Small intestine (tissue), 16 donors: ENCODE measurements at places on chromosomes 1 and 21.

DNA sequence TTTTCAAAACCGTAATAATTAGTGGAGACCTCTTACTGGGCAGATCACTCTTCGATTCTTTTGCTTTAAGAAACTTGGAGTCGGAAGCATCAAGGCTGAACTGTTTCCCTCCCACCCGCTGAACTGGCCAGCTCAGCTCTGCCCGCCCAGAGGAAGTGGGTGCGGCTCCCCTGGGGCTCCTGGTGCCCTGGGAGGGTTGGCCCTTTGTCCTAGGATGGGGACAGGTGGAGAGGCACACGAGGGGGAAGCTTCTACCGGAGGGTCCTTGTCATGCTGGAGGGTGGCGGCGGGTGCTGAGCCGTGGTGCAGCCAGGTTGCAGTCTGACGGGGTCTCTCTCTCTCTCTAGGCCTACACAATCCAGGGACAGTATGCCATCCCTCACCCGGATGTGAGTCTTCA is 64.3 kb upstream of the COL6A1 start:
- no peaks in the 10 kb centered on the region for H3K4me1 ChIP-seq
- no peak for DNase-seq
- H3K27ac ChIP-seq = no peak overlapping the region
- no peaks in the 10 kb centered on the region for H3K36me3 ChIP-seq

DNA sequence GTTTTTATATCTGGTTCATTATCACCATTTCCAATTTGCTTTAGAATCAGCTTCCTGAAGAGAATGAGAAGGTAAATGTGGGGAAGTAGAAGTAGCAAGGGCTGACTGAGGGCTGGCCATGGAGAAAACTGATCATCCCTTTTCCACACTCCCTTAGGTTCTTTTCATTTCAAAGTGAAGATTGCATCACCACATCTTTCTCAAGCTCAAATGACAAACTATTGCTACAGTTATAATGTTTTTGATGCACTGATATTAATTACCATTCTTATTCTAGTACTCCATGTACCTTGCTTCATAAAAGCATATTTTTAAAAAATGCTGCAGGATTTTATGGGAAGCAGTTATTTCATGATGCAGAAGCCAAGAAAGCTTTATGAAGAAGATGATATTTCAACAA is 7.9 kb upstream of the AK5 start:
- H3K27ac ChIP-seq = no peak overlapping the region
- DNase-seq = no peak
- H3K4me1 ChIP-seq = no peaks in the 10 kb centered on the region
- H3K27me3 ChIP-seq = no peaks in the 10 kb centered on the region
- H3K36me3 ChIP-seq = no peaks in the 10 kb centered on the region
- H3K4me3 ChIP-seq = no peak overlapping the region

DNA sequence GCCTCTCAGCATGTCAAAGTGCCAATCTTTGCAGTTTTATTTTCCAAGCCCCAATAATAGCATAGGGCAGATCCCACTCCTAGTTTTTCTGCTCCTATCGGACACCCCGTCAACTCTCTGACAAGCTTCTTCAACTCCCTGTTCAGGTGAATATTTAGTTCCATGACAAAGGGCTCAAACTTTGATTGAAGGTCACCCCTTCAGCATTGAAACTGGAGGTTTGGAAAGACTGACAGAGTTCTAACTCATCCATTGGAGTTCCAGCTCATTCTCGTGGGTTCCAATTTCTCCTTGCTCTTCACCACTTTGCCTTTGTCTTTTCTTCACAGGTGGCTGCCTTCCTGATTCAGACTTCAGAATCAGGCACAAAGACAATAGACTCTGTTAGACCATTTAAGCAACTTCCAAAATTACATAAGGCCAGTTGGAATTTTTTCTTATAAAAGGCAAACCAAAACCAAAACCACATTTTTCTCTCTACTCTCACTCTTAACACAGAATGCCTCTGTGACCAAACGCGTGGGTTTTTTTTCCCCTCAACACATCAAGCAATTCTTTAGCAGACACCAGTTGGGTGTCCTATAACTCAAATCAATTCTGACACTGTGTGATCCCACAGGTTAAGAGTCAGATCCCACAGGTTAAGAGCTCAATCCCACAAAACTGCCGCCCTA is 169.3 kb upstream of the USP25 start:
- no peaks in the 10 kb centered on the region for H3K36me3 ChIP-seq
- DNase-seq = no peak
- H3K4me3 ChIP-seq = no peak overlapping the region
- peaks cover 6% of the 10 kb centered on the region for H3K4me1 ChIP-seq
- H3K27me3 ChIP-seq = no peaks in the 10 kb centered on the region

GRCh38 chr21:36976882-36977651 is 10.6 kb upstream of the HLCS start:
- DNase-seq = peak; percentile 54
- H3K27ac ChIP-seq = no peak overlapping the region
- H3K4me3 ChIP-seq = no peak overlapping the region

GRCh38 chr1:81424061-81424460 is 376.7 kb upstream of the ADGRL2 start:
- no peak overlapping the region for H3K27ac ChIP-seq
- DNase-seq = no peak
- H3K4me1 ChIP-seq = peaks cover 5% of the 10 kb centered on the region
- H3K36me3 ChIP-seq = no peaks in the 10 kb centered on the region
